ENCODE measurements at places on chromosomes 12 and 14.

DNA sequence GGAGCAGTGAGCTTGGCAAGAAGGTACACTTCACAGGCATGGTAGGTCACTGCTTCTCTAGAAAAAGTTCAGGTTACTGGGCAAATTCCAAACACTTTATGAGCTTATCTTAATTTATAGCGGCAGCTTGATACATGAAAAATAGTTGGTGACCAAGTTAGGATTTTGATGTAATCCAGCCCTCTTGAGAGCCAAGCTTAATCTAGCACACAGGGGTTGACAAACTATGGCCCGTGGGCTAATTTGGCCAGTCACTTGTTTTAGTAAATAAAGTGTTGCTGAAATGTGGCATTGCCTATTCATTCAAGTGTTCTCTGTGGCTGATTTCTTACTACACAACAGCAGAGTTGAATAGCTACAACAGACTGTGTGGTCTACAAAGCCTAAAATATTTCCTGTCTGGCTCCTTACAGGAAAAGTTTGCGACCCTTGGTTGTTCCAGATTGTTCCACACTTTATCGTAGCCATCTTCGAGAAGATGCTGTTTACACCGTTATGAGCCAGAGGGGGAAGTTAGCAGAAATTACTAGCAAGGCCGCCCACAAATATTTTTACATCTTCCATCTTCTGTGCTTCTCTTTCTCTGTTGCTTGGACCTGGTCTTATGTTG lies 120.9 kb downstream of the DAAM1 start:
- DNase-seq = no peak

DNA sequence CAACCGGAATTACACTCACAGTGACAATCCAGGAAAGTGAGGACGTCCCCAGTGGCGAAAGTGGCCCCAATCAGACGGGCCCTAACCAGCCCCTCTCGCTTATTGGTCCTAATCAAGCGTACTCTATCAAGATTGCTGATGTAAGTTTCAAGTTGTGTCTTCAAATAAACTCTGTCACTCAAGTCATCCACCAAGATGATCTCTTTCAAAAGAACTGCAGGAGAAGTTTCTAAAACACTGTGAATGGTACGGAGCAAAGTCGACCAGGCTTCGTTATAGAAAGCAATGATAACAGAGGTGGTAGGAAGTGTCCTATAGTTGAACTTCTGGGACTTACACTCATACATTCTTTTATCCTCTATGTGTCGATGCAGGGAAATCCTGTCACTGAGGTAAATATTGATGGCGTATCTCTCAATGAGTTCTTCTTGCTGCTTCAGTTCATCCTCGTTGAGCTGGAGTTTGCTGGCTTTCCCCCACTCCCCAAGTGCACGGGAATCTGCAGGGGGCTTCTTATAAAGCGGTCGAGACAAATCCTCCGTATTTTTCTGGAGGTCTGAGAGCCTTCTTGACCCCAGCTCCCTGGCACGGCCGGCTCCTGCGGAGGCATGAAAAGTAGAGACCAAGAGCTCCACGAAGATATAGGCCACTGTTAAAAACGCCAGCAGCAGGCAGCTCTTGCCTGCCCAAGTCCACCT lies 604 bp downstream of the GALNT4 start:
- peak; percentile 16 for DNase-seq

DNA sequence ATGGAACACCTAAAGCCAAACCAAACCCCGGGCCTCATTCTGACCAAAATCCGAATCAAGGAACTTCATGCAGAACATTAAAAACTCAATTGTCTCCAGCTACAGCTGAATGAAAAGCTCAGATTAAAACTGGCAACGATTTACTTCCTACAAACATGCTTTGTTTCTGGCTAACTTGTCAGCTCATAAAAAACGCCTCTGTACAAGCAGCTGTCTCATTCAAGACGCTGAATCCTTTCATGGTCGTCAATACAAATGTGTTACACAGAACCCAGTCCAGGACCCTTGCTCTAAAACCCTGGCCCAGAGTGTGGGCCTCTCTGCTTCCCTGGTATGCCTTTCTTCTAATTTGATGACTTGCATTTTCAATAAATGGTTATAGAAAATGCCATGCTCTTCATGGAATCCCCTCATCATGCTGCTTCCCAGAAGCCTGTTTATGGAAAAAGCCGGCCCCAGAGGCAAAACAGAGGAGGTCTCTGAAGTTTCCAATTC lies 183.1 kb downstream of the PHLDA1 start:
- DNase-seq = no peak

GRCh38 chr12:116916714-116917114 lies 6.0 kb downstream of the FBXW8 start:
- DNase-seq = peak; percentile 81

Measured in hematopoietic multipotent progenitor cell treated with erythropoietin and hydrocortisone succinate and interleukin-3 and kit ligand, for 8 days (in vitro differentiated cells).